Left kidney (tissue), 8 donors: ENCODE measurements at places on chromosomes 16 and 17.

GRCh38 chr16:2048116-2048543, 345 bp downstream of the TSC2 start:
- DNase-seq, result no peak

DNA sequence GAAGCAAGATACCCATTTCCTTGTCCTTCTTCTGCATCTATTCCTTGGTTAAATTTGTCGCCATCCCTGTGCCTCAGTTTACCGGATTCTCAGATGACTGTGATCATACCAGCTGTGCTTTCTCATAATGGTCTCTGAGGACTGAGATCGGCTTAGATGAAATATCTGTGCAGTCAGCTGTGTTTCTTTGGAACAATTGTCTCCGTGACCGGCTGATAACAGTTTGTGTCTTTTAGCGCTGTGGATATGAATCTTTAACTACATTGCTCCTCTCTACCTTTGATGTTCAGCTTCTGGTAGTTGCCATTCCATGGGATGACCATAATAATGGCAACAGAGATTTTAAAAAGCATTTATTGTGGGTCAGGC, 473 bp downstream of the FTO start:
- no peak for DNase-seq

GRCh38 chr17:42287305-42287976, 857 bp upstream of the STAT5A start:
- DNase-seq, result no peak

DNA sequence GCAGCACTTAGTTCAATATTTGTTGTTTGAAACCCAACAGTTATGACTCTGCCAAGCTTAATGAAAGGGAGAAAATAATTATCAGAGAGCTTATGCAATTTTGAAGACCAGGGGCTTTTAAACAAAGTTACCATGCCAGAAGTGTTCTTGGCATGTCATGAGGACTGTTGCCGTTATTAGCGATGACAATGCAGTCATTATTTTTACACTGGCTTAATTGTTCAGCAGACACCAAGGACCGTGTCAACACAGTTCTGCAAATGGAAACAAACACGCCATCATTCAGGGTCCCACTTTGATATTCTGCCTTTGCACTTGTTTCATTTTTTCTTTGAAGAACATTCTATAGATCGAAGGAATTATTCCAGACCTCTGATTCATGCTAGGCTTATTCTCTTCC, 518.5 kb downstream of the CDH13 start:
- DNase-seq, result no peak

DNA sequence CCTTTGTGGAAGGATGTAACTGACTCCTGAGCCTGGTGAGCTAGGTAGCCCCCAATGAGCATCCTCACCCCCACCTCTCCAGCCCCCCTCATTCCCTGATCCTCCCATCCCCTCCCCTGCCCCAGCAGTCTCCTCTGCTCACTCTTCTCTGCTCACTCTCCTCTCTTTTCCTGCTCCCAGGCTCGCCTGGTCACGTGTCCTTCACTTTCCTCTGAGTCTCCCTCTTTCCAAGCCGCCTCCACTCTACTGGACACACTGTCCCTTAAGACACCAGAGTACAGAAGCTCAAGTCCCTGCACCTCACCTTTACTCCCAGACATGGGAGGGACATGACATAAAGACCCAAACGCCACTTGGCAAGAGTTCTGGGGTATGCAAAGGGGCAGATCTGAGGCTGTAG, 76.3 kb upstream of the RBL2 start:
- no peak for DNase-seq

DNA sequence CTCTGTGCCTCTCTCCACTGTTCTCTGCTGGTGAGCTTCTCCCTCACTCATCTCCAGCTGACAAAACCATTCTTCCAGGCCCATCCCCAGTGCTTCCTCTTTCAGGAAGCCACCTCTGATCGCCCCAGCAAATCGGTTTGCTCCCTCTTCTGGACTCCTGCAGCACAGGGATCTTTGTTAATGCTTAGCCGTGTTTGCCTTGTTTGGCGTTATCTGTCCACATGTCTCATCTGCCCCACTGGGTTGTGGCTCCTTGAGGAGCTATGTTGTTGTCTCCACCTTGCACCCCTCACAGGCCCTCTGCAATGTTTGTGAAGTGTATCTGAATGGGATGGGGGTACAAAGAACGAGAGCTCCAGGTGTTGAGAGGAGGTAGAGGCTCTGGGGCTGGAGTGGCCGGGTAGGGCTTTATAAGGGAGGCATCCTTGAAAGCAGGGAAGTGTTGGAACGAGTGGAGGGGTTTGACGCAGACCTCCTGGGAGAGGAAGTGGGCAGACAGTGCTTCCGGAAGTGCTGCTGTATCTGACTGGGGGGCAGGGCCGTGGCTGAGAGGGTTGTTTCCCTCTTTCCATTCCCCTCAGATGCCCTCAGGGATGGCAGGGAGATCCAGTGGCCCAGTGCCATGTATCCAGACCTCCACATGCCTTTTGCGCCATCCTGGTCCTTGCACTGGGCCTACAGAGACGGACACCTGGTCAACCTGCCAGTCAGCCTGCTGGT, 27.8 kb downstream of the CASKIN2 start:
- no peak for DNase-seq

GRCh38 chr16:89536886-89537548, 23.5 kb upstream of the RPL13 start:
- DNase-seq, result no peak

DNA sequence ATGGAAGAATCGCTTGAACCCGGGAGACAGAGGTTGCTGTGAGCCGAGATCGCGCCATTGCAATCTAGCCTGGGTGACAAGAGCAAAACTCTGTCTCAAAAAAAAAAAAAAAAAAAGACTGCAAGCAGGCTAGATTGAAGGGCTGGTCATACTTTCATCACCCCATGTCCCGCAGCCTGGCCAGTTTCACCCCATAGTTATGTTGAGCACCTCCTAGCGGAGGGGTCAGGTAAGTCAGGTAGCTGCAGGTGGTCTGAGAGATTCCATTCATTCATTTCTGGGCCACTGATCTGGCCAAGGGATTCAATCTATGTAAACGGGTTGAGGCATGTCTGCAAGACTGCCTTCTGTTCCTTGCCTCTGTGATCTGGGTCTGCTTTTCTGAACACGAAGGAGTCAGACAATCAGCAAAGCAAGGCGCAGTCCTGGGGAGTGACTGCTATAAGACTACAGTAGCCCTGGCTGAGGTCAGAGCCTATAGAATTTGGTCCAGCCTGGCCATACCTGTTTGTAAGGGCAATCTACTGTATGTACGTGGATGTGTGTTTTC, 23.6 kb upstream of the BPTF start:
- DNase-seq, result no peak

DNA sequence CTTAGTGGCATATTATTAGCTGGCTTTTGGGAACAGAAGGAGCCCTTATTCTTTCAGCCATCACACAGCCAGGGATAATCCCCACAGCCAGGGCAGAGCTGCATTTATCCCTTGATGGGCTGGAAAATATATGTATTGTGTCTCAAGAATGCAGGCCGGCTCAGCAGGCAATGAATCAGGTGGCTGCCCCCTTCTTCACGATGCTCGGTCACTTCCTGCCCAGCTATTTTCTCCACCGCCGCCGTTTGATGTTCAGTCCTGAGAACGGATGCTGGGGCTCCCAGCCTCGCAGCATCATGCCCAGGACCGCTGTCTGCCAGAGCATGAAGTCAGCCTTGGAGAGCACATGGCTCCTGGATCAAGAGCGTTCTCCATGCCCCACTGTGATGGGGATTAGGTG, 4.3 kb upstream of the MYH3 start:
- DNase-seq, result no peak

GRCh38 chr16:87598431-87598830, 3.9 kb upstream of the JPH3 start:
- no peak for DNase-seq

DNA sequence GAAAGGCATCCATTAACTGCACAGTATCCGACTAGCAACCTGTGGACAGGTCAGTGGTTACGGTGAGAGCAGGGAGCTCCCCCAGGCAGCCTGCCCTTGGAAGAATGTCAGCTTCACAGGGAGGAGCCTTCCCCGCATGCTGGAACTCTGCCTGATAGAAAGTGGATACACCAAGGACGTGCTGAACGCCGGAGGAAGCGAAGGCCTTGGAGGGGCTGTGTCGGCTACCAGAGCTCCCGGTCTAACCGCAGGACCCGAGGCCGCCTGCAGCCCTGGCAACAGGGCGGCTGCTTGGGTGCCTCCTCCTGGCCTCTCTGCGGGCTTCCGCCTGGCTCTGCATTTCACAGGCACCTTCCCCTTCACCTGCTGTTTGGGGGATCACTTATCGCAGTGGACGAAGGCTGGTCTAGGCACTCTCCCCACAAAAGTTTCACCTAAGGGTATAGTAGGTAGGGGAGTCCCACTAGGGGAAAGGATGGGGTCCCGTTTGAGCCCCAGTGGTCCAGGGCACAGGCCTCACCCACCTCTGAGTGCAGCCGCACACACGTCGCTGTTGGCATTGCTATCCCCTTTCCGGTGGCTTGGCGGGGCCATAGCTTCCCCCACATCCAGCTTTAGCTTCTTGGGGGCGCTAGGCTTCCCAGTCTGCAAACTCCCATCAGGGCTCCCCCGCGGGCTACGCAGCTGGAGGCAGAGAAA, 29.8 kb downstream of the PELP1 start:
- DNase-seq, result no peak

DNA sequence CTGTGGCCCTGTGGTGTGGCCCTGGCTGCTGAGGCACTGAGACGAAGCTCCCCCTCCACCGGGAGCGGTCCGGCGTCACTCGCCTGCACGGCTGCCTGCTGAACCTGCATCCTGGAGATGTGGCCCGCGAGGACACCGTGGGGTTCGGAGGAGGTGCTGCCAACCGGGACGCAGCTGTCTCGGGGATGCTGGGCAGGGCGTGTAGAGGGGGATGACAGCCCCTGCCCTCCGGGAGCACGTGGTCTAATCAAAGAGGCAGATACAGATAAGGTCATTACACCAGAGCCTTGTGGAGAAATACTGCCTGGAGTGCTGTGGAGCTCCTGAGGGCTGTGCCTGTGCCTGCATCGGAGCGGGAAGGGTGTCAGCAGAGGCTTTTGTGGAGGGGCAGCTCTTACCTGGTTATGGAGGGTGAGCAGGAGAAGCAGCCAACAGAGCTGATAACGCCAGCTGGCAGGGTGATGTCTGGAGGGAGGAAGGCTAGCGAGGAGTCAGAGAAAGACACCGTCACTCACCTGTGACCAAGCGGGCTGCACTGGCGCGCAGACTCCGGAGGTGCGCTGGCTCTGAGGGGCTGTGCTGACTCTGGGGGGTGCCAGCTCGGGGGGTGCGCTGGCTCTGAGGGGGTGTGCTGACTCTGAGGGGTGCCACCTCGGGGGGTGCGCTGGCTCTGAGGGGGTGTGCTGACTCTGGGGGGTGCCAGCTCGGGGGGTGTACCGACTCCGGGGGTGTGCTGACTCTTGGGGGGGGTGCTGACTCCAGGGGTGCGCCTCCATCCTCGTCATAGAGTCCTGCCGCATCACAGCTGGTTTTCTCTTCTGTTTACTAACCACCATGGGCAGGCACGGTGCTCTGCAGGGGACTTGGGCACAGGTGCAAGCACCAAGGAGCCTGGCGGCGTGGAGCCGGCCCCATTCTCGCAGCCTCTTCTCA, 104.7 kb upstream of the CHMP6 start:
- DNase-seq, result no peak

DNA sequence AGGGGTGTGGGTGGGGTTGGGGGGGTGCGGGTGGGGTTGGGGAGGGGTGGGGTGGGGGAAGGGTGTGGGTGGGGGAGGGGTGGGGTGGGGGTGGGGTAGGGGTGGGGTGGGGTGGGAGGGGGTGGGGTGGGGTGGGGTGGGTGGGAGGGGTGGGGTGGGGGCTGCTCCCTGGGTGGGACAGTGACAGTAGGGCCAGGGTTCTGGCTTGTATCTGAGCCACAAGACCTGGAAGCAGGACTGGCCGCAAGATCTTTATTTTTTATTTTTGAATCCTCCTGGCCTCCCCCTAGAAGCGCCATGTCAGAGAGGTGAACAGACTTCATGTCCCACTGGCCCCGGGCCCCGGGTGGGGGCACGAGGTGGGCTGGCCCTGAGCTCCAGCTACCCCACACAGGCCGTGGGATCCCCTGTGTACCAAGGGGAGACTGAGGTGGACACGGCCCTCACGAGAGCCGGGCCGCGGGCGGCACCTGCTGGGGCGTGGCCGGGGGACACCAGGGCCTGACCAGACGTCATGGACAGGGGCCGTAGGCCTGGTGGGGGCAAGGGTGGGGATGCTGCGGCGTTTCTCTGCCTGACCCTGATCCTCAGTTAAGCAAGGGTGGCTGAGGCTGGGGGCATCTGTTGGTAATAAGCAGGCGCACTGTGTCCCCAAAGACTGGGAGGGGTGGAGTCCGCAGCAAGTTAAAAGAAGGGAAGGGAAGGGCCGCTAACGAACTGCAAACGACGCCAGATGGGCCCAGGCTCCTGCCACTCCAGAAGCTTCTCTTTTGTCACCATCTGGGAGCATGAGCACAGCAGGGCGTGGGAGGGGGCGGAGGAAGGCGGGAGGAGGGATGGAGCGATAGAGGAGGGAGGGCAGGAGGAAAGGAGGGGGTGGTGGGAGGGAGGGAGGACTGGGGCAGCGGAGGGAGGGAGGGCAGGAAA, 22.3 kb upstream of the PABPN1L start:
- no peak for DNase-seq

DNA sequence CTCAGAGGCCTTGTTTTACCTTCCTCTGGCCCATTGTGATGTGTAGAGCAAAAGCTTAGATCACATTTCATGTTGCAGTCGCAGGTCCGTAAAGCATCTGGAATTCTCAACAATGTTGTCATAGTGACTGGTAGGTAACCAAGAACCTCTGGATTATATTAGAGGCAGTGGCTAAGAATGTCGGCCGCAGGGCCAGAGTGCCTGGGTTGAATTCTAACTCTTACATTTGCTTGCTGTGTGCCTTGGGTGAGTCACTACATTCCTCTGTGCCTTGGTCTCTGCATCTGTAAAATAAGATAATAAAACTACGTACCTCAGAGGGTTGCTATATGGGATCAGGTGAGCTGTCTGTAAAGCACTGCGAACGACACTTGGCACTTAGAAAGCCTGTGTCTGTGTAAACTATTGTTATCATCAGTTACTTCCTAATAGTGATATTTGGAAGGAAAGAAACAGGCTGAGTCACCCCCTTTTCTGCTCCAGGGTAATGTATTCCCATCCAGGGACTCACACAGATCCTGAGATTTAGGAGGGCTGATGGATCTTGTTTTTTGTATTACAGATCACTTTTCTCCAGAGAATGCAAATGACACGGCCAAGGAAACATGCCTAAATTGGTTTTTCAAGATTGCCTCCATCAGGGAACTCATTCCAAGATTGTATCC, 52.2 kb downstream of the VPS35L start:
- DNase-seq, result no peak

GRCh38 chr17:27565874-27566670, 64.9 kb upstream of the LGALS9 start:
- DNase-seq, result no peak

GRCh38 chr16:30663820-30664219, 5.6 kb downstream of the FBRS start:
- no peak for DNase-seq

GRCh38 chr17:60524463-60525327, 1.3 kb downstream of the APPBP2 start:
- peak; percentile 53 for DNase-seq
